NCI-H2081 treated with DMSO at 0.1 percent for 48 hours (cell line): ENCODE measurements at places on chromosomes 16 and 17.

DNA sequence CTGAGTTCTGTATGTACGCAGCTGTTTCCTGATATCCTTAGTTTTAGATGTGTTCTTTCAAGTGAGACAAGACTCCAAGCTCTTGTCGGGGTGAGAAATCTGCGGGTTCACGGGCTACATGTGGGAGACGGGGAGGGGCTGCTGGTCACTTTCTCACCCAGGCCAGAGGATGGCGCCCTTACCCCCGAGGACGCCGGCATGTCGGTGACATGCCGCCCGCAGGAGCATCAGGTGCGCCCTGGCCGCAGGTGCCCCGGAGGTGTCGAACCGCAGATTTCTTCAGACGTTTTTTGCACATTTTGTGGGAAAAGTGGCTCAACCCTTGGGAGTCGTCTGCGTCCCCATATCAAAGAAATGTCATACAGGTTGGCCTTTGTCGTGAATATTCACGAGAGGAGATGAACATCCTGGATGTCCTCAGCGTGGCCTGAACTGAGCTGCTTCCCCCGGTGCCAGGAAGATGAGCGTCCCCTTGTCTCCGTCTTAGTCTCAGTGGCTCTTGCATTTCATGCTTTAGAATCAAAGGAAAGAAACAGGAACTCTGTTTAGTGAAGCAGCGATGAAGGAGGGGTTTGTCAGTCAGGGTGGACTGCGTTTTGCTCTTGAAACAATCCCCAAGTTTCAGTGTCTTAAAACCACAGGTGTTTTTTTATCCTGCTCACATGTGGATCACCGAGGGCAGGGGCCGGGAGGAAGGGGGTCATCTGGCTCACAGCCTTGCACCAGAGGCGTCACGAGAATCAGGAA lies 75.4 kb upstream of the ZNF750 start:
- DNase-seq = no peak

DNA sequence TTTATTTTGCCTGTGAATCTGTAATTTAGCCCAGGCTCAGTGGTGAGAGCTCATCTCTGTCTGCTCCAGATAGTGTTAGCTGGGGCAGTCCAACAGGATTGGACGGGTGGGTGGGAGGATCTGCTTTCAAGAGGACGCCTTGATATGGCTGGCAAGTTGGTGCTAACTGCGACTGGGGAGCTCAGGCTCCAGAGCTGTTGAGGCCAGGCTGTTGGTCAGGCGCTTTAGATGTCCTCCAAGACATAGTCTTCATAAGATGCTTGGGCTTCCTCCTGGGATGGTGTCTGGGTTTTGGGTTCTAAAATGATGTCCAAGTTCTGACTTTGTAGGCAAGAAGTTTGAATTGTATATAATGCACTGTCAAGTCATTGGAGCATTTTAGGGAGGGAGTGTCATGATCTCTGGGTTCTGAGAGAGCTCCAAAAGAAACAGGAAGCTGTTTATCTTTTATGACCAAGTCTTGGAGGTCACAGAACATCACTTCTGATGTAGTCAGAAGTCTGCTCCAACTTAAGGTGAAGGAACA lies 12.8 kb upstream of the PCTP start:
- no peak for DNase-seq

GRCh38 chr17:68801335-68802247 lies 153.6 kb downstream of the ABCA8 start:
- DNase-seq = no peak

GRCh38 chr16:23245268-23245667 lies 56.8 kb upstream of the SCNN1B start:
- DNase-seq = no peak

DNA sequence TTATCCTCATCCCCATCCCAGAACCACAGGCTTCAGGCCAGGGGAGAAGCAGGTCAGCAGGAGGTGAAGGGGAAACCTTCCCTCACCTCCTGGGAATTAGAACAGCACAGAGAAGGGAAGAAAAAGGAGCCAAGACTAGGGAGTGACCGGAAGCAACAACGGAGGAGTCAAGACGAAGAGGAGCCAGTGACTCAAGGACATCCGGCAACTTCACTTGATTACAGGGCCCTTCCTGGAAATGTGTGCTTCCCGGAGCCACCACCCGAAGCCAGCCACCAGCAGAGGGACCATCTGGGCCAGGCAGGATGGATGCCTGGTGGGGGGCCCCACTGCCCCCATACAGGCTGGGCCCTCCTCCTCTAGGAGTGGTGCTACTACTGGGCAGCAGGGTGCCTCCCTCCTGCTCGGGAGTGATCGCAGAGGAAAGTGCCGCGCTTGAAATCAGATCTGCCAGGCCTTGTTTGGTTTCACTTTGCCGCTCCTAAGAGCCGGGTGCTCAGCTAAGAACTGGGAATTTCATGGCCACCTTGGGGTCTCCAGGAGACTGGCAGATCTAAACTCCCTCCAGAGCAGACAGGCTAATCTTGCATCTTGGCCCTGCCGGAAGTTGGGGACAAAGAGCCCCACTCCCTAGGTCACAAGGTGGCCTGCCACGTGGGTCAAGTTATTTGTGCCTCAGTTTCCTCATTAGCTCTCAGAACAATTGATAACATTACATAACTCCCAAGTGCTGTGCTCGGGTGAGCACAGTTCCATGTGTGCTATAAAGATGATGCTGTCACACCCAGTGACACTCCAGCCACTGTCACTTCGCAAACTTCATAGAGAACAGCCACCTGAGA lies 6.6 kb downstream of the CDC42EP4 start:
- DNase-seq = no peak

DNA sequence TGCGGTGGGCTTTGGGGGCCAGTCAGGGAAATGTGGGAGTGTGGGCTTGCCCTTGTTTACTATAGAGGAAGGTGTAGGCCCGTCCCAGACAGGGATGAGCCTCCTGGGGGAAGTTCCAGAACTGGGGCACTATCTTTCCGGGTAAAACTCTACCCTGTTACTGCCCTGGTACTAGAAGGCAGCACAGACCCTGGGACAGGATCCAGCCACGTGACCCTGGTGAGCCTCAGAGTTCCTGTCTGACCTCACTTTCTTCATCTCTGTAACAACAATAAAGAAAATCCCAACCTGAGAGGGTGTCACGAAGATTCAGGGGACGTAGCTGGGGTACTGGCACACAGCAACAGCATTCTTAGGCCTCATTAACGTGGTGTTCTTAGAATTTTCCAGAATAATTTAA lies 239.6 kb upstream of the FOXF1 start:
- DNase-seq = no peak

GRCh38 chr16:62597875-62598274 lies 561.6 kb upstream of the CDH8 start:
- no peak for DNase-seq

DNA sequence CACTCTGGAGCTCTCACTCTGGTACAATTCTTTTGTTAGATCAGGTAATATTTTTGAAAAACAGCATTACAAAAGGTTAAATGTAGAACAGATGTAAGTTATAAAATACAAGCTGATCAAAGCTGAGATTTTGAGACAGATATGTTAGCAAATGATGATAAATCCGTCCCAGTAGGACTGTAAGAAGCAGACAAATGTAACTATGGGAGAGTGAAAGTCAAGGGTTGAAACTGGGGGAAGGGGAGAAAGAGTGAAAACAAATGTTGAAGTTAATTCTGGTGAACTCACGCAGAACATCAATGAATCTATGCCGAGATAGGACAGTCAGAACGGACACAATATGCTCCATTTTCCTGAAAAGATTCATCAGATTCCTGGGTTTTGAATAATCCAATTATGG lies 298.9 kb upstream of the IRX5 start:
- DNase-seq = no peak

GRCh38 chr16:83755391-83755790 lies 52.4 kb upstream of the HSBP1 start:
- no peak for DNase-seq

DNA sequence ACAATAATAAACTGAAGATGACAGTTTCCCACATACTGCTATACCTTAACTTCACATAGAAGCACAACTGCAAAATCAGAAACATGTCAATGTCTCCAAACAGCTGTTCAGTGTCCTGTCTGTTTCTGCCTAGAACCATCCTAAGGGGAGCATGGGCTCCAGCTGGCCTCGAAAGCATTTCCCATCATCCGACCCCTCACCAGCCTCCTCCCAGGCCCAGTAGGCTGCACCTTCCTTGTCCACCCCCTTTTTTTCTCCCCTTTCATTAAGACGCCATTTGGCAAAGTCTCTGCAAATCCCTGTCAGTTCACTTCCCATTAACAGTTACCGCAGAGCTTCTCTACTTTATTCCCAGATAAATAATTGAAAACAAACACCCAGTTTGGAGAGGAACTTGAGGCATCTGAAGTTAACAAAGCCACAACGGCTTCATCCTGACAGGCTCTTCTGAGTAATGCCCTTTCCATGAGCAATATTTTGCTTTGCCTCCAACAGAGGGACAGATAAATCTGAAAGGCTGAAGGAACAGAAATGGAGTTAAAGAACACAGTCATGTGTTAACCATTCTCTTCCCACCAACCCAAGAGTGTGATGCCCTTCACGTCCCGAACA lies 65.3 kb downstream of the SLC39A11 start:
- no peak for DNase-seq

- no peak for DNase-seq
These were observed 34.4 kb downstream of the SLC7A5 start for GRCh38 chr16:87834668-87835473.

- DNase-seq = no peak
These were observed 3.3 kb downstream of the CLDN7 start for GRCh38 chr17:7258731-7259554.

DNA sequence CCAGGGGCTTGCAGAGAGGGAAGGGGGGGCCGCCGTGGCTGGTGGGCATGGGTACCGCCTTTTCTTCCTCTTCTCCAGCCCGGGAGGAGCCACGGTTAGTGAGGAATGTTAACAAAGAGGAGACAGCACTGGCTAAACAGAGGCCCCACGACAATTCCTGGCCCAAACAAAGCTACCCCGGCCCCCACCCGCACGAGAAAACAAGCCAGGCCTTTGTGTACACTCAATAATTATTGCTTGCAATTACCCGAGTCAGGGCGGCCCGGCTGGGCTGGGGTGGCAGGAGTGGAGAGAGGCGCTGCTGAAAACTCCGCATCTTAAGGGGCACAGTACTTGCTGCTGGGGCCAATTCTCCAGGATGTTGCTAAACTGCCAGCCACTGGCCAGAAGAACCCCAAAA lies 56.4 kb downstream of the IRX5 start:
- DNase-seq = no peak

- DNase-seq = no peak
These were observed 17.0 kb downstream of the DUSP14 start for GRCh38 chr17:37506678-37507077.

GRCh38 chr16:82405736-82406135 lies 221.0 kb upstream of the CDH13 start:
- DNase-seq = no peak

DNA sequence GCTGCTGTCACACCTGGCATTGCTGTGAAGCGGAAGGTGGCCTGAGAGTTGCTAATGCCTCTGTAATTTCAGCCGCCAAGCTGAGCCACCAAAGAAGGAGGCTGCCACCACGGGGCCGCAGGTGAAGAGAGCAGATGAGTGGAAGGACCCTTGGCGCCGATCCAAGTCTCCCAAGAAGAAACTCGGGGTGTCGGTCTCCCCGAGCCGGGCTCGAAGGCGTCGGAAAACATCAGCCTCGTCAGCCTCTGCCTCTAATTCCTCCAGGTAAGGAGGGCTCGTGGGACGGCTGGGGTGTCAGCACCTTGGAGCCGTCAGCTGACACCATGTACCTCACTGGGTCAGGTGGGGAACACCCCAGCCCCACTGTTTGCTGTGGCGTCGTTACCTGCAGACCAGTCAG lies 16.2 kb upstream of the IL17C start:
- no peak for DNase-seq

DNA sequence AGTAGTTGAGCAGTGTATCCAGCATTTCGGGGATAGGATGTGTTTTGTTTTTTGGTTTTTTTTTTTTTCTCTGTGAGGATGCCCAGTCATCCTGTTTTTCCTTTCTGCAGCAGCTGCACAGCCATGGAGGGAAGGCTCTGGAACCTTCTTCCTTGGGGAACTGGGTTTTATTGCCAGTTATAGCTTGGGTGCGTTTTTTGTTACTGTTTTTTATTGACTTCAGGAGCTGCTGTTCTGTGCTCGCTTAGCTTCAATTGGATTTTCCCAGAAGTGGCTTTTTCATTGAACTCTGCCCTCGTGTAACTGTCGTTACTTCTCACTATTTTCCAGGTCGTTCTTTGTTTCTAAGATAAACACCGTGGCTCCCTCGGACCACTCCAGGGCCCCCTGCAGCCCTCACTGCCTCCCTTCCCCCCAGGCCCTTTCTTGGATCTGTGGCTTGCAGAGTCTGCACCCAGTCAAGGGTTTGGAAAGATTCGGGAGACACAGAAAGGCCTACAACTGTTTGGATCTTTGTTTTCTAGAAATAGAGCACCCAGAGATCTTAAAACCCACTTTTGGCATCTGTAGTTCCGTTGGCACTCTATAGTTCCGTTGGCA lies 119.7 kb upstream of the CACNG5 start:
- DNase-seq = no peak

- DNase-seq = no peak
These were observed 28.3 kb downstream of the C16orf95 start for GRCh38 chr16:87288753-87289362.

GRCh38 chr16:11399261-11399831 lies 54.1 kb downstream of the RMI2 start:
- no peak for DNase-seq

DNA sequence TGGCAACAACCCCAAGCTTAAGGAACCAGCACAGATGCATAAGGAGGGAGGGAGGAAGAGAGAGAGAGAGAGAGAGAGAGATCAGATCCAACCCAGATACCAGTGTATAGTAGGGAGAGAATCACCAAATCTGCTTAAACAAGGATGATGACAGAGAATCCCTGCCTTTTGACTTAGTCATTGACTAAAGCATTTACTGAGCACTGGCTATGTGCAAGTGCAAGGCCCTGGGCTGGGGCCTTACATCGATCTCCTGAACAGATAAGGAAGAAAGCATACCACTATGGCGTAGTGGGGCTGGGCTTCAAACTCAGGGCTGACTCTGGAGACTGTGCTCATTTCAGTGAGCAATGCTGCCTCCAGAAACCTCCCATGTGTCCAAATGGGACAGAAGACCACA lies 15.8 kb downstream of the TSNAXIP1 start:
- DNase-seq = no peak

DNA sequence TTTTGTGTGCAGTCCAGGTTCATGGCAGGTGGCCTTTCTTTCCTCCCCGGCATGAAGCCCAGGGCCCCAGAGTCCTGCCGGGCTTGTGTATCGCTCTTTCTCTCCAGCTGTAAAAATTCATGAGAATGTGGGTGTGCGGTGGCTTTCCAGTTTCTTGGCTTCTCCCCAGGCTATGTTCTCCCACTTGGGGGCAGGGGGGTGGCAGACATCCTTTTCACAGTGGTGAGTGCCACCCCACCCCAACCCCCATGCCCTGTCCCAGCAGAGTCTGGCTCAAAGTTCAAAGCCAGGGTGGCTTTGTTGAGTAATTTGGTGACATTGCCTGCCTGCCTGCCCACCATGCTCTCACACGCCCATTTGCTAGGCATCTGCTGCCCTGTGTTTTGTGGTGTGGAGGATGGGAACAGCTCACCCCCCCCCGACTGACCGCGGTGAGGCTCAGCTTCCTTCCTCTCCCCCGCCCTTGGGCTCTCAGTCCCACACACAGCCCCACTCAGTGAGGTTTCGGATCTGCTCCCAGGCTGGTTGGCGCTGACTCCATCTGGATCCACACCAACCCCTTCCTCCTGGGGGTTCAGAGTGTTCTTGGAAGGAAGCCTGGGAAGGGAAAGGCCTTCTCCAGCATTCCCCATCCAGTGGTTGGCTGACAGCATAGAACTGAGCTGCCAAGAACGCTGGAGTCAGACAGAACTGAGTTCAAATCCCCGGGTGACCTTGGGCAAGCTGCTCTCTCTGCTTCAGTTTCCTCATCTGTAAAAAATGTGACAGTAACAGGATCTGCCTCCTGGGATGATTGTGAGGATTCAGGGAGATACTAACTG lies 36.0 kb downstream of the CHD9 start:
- no peak for DNase-seq
